ENCODE measurements at places on chromosomes 4 and X. TPM values are rescaled to one million over a fixed set of nuclear protein-coding genes. Genes with fewer than 3 reads are reported as not detected.
A peak's percentile ranks its signal among the peaks of the same experiment; 100 is the strongest.

DNA sequence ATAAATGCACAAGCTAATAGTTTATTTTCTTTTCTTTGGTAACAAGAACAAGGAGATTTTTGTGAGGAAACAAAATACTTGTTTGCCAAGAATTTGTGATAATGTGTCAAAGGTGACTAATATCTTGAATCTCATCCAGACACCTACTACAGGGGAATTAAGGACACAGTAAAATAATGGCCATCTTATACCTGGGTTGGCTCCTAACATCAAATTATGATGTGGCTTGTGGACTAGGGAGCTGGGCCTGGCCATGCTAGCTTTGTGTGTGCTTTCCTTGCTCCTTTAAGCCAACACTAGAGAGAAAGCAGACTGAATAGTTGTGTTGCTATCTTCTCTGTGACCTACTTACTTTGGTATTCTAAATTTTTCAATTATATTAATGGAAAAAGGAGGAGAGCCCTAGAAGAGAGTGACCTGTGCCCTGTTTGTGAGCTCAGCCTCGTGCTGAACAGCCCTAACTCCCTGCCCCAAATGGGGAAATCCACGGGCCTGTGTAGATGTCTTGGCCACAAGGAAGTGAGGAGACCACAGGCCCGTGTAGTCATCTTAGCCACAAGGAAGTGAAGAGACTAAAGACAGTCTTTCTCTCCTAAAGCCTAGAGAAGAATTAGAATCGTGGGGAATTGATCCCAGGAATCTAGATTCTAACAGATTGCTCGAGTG is 23.3 kb downstream of the ARHGAP24 start:
- DNase-seq = peak; percentile 56

DNA sequence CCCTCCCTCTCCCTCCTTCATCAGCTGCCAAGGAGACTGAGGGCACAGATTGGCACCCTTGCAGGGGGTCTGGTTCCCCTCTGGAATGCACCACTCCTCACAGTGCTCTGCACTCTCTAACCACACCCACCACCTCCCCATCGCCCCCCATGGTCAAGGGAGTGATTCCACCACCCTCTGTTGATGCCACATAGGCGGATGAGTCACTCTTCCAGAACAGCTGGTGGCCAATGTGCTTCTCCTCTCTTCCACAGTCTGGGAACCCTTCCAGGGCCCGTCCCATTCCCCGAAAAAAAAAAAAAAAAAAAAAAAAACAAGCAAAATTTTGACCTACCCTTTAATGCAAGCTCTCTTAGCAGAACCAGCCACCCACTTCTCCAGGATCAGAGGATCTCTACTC is 341.3 kb upstream of the KLF3 start:
- peak; percentile 71 for DNase-seq

Gene EMCN
- total RNA-seq = 67.9 TPM

GRCh38 chr4:86965019-86965976 is 30.5 kb downstream of the AFF1 start:
- no peak for DNase-seq

Gene SLC9B1
- total RNA-seq = 1.1 TPM

DNA sequence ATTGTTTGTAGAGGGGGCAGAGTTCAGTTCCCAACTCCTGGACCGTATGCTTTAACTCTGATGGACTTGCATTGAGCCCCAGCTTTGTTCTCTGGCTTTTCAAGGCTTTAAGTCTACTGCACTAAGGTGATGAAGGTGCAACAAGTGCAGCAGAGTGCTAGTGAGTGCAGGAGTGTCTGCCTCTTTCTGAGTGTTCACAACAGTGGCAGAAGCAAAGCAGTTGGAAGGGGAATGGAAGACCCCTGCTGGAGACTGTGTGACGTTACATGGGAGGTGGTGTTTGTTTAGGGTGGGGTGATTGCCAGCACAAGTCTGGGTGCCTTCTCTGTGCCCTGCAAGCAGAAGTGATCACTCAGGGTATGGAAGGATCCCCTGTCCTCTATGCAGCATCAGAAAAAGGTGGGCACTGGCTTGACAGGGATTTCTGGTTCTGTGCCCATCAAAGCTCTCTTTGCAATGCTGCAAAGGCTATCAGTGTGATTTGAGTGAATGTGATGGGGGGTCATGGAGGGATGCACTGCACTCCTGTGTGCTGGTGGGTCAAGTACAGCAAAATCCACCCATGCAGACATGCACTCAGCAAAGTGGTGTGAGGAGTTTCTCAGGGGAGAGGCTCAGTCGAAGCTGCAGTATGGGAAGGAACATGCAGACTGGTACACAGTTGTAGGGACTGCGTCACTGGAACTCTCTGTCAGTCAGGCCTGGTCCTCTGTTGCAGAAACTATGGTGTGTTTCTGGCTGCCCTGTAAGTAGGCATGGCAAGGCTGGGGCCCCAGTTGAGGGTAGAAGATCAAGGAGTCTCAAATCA is 70.9 kb upstream of the UGT2B7 start:
- no peak for DNase-seq

- no peak for DNase-seq
Observed at GRCh38 chrX:123169247-123169901, 14.7 kb upstream of the GRIA3 start.

Gene WAS
- total RNA-seq = 9.1 TPM

Gene GJB1
- total RNA-seq = not detected

DNA sequence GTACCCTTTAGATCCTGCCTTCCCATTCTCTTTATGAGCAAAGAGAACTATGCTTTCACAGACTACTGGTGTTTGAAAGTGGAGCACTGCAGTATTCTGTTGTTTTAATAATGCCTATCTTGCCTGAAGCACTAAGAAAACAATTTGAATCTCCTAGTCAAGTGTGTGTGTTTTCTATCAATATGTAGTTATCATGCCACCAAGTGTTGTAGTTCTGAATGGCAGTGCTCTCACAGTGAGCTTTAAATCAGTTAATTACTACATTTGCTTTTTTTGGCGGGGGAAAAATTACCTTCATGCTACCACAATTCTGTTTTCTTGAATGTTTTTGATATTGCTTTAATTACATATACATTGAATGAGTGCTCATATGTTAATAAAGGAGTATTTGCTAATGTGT is 143.6 kb upstream of the FAM47A start:
- DNase-seq = no peak

Gene DGAT2L6
- total RNA-seq = not detected

DNA sequence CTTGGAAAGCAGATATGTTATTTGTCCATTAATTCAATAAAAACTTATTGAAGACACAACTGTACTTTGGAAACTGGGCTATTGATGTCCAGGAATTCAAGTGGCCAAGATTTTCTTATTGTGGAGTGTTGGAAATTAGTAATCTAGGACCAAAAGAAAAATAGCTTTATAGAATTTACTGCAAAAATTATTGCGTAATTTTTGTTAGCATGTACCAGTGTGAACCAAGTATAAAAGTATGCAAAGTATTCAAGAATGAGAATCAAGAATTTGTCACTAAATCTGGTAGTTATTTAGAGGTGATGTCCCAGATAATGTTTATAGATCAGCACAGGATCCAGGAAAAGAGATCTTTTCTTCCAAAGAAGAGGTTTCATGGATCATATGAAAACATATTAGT is 468.9 kb upstream of the CTSO start:
- no peak for DNase-seq

Data from left cardiac atrium (tissue), 4 donors.